ENCODE measurements at places on chromosomes 5 and 9.

DNA sequence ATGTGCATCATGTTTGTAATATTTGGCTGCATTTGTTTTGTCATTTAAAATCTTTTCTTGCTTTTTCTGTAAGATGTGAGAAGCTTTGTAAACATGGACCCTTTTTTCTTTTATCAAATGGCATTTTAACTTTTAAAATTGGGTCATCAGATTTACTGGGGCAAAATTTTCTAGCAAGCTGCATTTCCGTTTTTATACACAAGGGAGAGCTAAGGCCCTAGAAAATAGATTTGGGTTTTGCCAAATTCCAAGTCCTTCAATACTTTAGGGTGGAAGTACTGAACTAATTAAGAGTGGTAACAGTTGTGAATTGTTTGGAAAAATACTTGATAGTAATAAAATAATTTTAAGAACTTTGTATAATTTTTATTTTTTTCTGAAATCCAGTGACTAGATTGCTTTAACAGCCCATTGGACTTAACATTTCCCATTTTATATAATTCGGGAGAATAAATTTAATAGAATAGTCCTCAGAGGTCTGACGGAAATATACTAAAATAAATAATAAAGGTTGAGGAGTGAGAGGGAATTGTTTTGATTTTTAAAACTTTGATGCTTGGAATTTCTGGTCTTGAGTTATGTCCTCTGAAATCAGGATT lies 117.4 kb downstream of the SMARCA2 start:
- DNase-seq = no peak

DNA sequence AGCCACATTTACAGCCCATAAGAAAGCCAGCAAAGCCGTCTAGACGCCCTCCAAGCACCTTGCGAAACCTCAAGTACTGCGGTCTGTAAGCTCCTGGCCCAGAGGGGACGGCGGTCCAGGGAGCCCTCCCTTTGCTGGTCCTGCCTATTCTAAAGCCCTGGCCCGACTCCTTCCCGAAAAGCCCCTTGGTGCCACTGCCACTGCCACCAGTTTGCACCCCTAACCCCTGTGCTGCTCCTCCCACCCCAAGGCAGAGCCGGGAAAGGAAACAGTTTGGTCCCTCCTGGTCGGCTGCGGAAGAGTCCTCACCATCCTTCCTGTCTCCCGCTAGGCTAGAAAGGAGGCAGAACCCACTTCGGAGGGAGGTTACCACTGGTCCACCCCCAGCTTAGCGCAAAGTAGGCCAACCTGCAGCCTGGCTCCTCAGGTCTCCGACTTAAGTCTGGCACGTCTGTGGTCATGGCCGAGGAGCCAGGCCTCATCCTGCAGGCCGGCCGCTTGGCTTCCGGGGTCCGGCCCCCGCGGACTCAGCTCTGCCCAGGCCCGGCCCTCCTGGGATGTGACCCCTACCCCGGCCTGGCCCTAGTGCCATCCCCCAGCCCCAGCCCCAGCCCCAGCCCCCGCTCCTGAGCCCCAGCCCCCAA lies 916 bp downstream of the TOR1A start:
- DNase-seq = peak; percentile 53

GRCh38 chr5:121292664-121293063 lies 559.0 kb upstream of the FTMT start:
- DNase-seq = no peak

DNA sequence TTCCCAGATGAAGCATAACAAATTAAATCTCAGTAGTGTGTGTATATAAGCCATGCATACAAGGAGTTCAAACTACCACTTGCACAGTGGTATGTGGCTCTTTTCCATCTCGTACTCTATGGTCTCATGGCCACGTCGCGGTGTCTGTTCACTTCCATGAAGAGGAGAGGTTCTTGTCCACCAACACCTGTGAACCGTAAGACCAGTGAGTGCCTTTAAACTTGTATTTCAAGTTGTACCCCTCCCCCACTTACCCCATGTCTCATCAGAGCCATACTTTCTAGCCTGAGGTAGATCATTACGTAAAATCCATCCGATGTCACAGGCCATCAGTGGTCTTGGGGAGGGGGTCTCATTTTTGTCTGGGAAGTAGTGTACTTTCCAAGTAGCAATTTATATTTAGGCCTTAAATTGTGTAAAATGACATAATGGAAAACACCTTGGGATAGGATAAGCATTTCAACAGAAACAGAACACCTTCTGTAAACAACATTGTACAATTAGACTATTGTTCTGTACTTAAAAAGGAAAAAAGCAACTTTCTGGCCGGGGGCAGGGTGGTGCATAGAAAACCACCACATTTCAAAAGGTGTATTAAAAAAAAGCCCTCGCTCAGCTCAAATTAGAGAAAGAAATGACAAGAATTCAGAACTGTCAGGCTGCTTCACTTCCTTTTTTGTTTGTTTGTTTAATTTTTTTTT lies 163.0 kb downstream of the SMARCA2 start:
- DNase-seq = no peak

GRCh38 chr5:78404682-78405293 lies 44.4 kb downstream of the SCAMP1 start:
- no peak for DNase-seq

GRCh38 chr5:74722271-74722670 lies 37.2 kb downstream of the HEXB start:
- DNase-seq = no peak

DNA sequence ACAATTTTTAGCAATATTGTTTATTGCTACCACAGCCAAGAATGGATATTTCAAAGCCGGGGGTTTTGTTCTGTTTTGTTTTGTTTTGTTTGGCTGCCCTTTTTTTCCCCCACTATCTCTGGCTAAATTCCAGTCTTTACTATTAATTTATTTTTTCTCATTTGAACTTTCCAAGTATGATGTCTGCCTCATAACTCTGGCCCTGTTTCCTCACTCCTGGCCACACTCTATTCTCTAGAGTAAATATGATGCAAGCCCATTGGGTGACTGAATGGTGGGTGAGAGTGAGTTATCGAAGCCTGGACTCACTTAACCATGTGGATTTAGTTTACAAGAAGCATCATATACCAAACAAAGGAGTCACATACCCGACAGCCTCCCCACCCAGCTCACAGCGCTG lies 41.9 kb downstream of the WDR36 start:
- DNase-seq = no peak

- no peak for DNase-seq
These were observed 7.7 kb downstream of the HK3 start for GRCh38 chr5:176891331-176891958.

GRCh38 chr9:129416821-129417539 lies 203.9 kb downstream of the C9orf50 start:
- no peak for DNase-seq

- DNase-seq = no peak
These were observed 780 bp downstream of the CDC37L1 start for GRCh38 chr9:4680173-4680525.

DNA sequence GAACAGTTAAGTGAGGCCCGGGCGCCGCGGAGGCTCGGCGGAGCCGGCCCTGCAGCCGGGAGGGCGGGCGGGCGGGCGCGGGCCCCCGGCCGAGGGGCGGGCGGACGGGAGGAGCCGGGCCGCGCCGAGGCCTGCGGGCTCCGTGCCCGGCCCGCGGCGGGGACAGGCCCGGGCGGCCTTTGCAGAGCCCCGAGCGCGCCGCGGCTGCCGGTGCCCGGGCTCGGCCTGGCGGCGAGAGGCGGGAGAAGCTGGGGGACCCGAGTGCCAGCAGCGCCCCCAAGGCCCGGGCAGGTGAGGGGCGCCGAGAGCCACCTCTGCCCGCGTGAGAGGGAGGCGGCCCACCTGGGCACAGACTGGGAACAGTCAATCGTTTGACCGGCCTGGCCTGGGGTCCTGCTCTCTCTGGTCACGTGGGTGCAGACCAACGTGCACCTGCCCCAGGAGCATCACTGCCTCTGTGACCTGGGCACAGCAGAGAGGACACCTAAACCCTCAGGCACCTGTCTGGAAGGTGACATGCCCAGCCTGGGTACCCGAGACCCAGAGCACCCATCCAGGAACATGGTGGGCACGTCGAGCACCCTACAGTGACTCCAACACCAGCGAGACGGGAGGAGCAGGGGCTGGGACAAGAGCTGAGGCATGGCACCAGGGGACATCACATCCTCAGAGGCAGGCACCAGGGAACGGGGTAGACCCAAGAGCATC lies 531 bp downstream of the MVB12B start:
- peak; percentile 24 for DNase-seq

- DNase-seq = no peak
These were observed 514.2 kb downstream of the RAB3C start for GRCh38 chr5:59097116-59097515.

DNA sequence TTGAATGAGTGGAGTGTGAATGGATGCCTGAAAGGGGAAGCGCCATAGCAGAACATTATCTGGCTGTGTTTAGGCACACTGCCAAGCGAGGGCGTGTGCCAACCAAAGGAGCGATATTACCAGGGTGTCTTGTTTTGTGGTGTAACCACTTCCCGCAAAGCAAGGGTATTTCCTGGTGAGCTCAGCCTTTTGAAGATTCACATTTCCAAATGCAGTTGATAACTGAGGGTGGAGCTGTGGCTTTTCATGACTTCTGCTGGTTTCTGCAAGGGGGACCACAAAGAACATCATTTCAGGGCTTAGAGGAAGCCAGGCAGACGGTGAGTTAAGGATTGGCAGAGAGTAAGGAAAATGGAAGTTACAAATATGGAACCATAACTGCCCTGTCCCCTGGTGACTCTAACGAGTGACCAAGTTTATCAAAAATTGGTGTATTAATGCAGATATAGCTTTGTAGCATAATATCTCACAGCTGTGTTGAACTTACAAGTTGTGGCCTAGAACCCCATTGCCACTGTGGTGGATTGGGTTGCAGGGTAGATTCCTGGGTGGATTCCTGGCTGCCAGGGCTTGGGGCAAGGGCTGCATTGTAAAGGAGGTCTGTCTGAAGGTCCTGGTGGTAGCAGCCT lies 71.4 kb downstream of the RALGPS1 start:
- DNase-seq = peak; percentile 89

- DNase-seq = peak; percentile 66
These were observed 1.0 kb upstream of the TPM2 start for GRCh38 chr9:35690614-35691333.

GRCh38 chr9:124082622-124083021 lies 71.1 kb downstream of the LHX2 start:
- no peak for DNase-seq

DNA sequence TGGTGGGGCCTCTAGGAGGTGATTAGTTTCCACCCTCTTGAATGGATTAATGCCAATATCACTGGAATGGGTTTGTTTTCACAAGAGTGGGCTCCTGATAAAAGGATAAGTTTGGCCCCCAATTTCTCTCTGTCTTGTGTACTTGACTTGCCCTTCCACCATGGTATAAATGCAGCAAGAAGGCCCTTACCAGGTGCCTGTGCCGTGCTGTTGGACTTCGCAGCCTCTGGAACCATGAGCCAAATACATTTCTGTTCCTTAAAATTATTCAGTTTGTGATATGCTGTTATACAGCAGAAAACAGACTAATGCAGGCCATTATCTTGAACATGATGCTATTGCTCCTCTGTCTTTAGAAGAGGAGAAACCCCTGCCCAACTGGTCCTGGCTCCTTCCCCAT lies 17.8 kb upstream of the BRD3 start:
- no peak for DNase-seq

GRCh38 chr9:6780690-6781089 lies 22.9 kb downstream of the KDM4C start:
- DNase-seq = no peak
